ENCODE measurements at places on chromosomes 7 and 10. TPM values are rescaled to one million over a fixed set of nuclear protein-coding genes. Genes with fewer than 3 reads are reported as not detected.

GRCh38 chr7:464454-465401 lies 54.9 kb downstream of the PDGFA start:
- DNase-seq = peak; percentile 55

- no peak for DNase-seq
Measured at GRCh38 chr10:124364674-124365073, 54.0 kb downstream of the OAT start.

The NUTM2A gene
- 0.36 TPM for polyA plus RNA-seq

DNA sequence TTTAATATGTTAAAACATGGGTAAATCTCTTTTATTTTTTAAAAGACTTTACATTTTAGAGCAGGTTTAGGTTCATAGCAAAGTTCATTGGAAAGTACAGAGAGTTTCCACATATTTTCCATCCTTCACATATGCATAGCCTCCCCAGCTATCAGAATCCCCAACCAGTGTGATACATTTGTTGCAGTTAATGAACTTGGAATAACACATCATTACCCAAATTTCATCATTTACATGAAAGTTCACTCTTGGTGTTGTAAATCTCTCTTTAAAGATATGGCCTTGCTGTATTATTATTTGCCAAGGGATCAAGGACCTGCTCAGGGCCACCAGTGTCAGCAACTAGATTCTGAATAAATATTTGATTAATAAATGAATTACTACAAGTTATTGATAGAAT lies 263.4 kb downstream of the CDK14 start:
- DNase-seq = no peak

The NFKB2 gene
- 17.8 TPM for polyA plus RNA-seq

DNA sequence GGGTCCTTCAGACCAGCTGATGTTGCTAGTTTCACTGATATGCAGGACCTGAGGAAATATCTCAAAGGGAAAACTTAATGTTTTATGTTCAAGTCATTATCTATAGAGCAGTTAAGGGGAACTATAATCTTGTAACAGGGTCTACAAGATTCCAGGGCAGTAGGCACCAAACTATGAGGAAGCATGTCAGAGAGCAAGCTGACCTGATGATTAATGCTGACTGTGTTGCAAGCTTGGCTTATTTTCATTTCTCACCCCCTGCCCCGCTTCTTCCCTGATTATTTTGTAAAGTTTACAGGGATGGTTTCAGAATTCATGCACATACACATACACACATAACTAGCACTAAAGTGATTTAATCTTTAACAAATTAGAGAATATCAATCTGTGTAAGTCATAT lies 84.3 kb upstream of the CACNA2D1 start:
- DNase-seq = no peak

The LIPN gene
- not detected for polyA plus RNA-seq

DNA sequence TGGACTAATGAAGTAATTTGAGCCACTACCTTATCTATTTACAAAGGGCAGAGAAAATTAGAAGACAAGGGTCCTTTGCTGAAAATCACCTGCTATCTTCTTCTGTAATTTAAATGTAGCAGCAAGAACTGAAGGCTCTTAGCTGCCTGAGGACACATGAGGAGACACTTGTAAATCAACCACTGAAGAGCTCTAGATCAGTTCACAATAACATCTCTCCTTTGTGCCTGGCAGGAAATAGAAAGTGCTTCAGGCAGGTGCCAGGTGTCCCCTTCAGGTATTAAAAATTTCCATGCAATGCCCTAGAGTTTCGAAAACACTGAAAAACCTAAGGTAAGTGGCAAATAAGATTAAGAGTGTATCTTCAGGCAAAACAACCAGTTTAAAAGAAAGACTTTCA lies 474.6 kb downstream of the GRM8 start:
- no peak for DNase-seq

DNA sequence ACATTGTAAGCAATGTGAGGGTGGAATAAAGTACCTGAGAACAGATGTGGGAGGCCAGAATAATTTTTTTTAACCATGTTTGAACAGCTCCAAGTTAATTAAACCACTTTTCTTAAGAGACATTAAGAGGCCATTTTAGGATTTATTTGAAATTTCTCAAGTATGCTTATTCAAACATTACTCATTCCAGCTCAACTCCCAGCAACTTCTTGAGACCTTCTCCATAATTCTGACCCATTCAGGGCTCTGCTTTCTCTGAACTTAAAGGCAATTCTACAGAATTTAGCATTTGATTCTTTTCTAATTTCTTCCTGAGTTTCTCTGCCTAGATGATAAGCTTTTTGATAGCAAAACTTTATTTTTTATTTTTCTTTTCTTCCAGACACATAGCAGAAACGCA lies 314.5 kb downstream of the CAMK1D start:
- no peak for DNase-seq

DNA sequence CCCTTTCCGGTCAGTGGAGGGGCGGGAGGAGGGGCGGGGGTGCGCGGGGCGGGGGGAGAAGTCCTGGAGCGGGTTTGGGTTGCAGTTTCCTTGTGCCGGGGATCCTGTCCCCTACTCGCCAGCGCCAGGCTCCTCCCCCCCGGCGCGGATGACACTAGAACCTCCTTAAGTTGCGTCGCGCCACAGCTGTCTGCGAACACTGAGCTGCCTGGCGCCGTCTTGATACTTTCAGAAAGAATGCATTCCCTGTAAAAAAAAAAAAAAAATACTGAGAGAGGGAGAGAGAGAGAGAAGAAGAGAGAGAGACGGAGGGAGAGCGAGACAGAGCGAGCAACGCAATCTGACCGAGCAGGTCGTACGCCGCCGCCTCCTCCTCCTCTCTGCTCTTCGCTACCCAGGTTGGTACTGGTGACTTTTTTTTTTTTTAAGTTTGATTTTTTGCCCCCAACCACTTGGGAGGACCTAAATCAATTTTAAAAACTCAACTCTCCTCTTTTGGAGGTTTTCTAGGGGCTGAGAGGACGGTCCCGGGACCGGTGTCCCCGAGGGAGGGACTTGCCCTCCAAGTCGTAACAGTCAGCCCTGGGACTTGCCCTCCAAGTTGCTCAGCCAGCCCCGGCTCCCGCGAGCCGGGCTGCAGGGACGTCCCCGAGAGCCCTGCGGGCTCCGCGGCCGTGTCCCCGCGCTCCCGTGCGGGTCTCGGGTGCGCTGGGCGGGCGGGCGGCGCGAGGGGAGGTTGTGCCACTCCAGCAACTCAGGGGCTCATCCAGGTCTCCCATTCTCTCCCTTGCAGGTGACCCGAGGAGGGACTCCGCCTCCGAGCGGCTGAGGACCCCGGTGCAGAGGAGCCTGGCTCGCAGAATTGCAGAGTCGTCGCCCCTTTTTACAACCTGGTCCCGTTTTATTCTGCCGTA lies at the start of gene GATA3:
TSS of gene GATA3 (plus strand) at position 195 of the 914 bp plus-strand sequence. CDS start 968 bp downstream, outside the sequence.
- no peak for DNase-seq

The HIPK2 gene
- 3.6 TPM for polyA plus RNA-seq

The COL1A2 gene
- polyA plus RNA-seq = 4,875 TPM

GRCh38 chr7:840001-840600 lies 7.8 kb downstream of the SUN1 start:
- no peak for DNase-seq

- DNase-seq = no peak
Measured at GRCh38 chr10:131113709-131114291, 197.7 kb downstream of the TCERG1L start.

The ANKRD1 gene
- 3.2 TPM for polyA plus RNA-seq

The PLXDC2 gene
- 0.47 TPM for polyA plus RNA-seq

The CASD1 gene
- 4.2 TPM for polyA plus RNA-seq

The DLG5 gene
- 13.4 TPM for polyA plus RNA-seq

GRCh38 chr7:92244808-92245486 lies 767 bp downstream of the KRIT1 start:
- DNase-seq = no peak

DNA sequence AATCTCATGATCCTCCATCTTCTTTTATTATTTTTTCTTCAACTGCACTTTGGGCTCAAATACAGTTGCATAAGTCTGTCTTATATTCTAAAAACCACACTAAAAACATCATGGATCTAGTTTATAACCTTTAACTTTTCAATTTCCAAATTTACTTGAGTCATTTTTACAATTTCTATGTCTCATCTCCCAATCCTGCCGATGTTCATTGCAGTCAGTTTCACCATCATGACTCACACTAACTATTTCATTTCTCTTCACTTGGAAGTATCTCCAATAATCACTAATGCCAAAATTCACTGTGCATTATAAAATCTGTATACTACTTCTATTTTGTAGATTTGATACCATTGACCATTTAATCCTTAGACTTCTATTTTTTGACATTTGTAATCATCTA lies 806.9 kb upstream of the SORCS1 start:
- DNase-seq = no peak

The GOLGA7B gene
- polyA plus RNA-seq = not detected

GRCh38 chr7:75945297-75946168 lies 30.6 kb downstream of the POR start:
- DNase-seq = no peak

The AS3MT gene
- polyA plus RNA-seq = 3.0 TPM

The PNLIP gene
- not detected for polyA plus RNA-seq

DNA sequence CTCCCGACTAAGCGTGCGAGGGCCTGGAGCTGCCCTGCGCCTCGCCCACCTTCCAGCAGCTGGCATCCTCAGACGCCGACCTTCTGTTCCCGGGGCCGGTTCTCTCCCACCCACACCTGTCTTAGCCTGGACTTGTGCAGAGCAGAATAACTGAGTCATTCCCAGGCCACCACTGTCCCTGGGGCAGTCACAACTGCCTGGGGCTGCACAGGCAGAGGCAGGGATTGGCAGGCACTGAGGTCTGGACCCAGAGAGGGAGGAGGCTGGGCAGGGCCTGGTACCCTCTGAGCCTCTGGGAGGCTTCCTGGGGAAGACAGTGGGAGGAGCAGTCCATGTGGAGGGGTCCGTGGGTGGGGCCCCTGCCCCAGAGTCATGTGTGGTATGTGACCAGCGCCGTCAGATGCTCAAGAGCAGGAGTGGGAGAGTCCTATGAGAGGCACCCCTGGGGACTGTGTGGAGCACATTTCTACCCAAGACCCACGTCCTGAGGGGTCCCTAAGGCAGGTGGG lies 74.3 kb downstream of the NKX6-2 start:
- no peak for DNase-seq

GRCh38 chr10:46553238-46554049 lies 3.0 kb downstream of the GPRIN2 start:
- no peak for DNase-seq

- no peak for DNase-seq
Measured at GRCh38 chr7:70193514-70193913, 595.2 kb downstream of the AUTS2 start.

The BICC1 gene
- polyA plus RNA-seq = 32.1 TPM

DNA sequence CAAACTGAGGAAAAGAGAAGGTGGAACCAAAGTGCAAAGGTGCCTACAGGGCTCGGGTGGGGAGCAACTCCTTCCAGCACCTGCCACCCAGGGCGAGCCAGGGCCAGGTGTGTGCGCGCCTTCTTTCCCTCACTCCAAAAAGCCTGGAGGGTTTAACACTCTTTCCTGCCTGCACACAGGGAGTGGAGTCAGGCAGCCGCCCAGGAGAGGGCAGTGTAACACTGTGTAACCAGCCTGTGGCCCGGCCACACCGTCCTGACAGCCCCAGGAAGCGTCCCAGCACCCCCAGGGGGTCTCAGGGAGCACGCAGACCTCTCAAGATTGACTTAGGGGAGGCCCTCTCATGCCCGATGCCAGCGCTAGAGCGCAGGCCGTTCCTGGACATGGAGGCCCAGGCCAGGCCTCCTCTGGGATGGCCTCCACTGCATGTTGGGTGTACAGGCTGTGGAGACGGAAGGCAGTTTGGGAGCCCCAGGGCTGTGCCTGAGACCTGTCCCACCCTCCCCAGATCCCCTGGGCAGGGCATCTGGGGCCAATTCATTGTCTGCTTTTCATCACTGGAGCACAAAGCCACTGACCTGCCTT lies 13.4 kb downstream of the BRI3 start:
- no peak for DNase-seq

DNA sequence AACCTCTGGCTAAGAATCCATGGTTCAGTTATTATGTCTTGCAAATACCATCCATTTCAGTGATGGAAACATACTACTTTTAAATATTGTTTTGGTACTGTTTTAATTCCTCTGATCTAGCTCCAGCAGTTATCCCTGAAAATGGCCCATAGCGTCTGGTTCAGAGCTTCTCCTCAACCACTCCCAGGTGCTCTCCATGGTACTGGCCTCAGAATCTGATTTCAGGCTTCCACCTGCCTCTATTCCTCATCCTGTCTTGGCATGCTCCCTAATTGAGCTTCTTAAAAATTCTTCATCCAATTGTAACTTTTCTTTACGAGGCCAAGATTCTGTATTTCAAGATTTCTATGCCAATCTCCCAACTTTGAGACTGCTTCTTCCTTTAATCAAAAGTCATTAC lies 236.3 kb downstream of the HTR7 start:
- no peak for DNase-seq

GRCh38 chr7:30790356-30790755 lies 19.1 kb downstream of the MINDY4 start:
- no peak for DNase-seq

DNA sequence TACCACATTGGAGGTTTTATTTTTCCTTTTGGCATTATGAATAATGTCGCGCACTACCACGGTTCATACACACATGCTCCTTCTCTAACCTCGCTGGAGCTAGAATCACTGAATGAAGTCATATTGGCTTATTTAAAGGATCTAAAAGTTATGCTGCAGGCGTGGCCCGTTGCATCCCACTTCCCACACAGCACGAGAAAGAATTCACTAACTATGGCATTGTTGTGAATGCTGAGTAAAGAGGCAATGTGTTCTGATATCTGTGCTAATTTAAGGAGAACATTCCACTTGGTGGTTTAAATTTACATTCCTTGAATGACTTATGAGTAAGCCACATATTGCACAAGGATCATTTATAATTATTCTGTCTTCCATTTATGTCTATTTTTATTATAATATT lies 20.7 kb downstream of the TCERG1L start:
- DNase-seq = no peak

The MMD2 gene
- not detected for polyA plus RNA-seq

The GPR15LG gene
- not detected for polyA plus RNA-seq

The TAS2R38 gene
- polyA plus RNA-seq = not detected

- DNase-seq = no peak
Measured at GRCh38 chr7:158239290-158239981, 348.2 kb downstream of the PTPRN2 start.

DNA sequence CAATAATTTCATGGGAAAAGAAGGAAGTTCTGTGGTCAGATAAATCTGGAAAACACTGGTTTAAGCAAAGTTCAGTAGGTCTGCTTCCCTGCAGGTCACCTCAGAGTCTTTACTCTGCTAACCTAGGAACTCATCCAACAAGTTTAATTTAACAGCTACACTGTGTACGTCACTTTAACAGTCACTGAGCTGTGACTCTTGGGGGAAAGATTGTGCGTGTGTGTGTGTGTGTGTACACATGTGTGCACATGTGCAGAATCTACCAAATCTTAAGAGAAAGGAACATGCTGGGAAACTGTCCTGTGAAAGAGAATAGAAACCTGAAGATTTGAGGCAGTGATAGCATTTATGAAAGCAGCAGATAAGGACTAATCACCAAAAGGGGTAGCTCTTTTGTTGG lies 62.6 kb downstream of the IKZF1 start:
- DNase-seq = no peak

- DNase-seq = no peak
Measured at GRCh38 chr10:74086317-74086716, 64.3 kb downstream of the AP3M1 start.

The SH2B2 gene
- polyA plus RNA-seq = 0.56 TPM

GRCh38 chr10:15824498-15824897 lies 35.8 kb downstream of the MINDY3 start:
- no peak for DNase-seq
